Substantia nigra (tissue), 51 donors: ENCODE measurements at places on chromosomes 2 and 18.
A peak's percentile ranks its signal among the peaks of the same experiment; 100 is the strongest.

- no peak for DNase-seq
Observed at GRCh38 chr2:136750065-136750464, 15.3 kb upstream of the THSD7B start.

DNA sequence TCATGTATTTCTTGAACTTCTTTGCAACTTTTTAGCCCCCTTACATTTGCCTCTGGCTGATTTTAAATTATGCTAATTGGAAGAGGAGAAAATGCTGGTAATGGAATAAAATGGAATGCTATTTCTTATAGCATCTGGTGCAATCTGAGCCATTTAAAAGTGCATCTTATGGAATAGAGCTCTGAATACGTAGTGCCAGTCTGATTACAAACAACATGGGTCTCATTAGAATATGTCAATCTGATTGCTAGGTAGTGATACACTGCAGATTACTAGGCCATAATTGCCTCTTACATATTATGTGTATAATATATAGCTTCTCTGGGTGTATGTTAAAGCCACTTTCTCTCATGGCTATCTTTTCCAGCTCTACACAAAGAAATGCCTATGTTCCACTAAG, 159.1 kb downstream of the EPHA4 start:
- DNase-seq, result no peak

DNA sequence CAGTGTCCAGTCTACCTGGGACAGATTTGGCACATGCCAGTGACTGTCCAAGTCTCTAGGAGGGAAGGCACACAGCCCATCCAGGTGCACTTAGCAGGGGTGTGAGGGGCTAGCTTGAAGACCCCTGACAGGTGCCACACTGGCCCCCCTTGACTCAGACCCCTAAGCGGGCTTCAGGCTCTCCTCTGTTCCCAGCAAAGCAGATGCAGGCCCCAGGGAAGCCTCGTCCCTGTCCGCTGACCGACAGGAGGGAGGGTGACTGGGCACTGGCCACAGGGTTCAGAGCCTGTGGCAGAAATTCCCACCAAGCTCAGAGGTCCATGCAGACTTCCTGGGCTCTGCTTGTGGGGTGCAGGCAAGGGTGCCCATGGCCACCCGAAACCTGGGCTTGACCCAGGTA, 239.8 kb upstream of the MYT1L start:
- no peak for DNase-seq

- DNase-seq, result peak; percentile 54
Observed at GRCh38 chr2:202376460-202377206, 506 bp downstream of the BMPR2 start.

DNA sequence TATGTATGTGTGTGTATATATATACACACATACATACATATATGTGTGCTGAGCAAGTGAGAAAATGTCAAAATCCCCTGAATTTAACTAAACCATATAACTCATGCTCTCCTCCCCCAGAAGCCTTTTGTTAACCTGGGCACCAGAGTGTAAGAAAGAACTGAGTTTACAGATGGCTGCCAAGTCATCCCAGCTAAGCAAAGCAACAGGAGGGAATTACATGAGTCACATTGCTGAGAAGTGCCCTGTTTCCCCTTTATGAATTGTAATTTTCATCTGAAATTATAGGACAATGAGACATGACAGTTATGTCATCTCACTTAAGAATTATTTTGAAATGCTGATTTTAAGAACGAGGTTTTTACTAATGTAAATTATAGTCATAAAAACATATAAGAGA, 29.9 kb downstream of the SCN7A start:
- DNase-seq, result no peak

- no peak for DNase-seq
Observed at GRCh38 chr18:32420084-32420750, 50.5 kb downstream of the GAREM1 start.

GRCh38 chr2:46256563-46257142, 40.6 kb upstream of the EPAS1 start:
- DNase-seq, result no peak

DNA sequence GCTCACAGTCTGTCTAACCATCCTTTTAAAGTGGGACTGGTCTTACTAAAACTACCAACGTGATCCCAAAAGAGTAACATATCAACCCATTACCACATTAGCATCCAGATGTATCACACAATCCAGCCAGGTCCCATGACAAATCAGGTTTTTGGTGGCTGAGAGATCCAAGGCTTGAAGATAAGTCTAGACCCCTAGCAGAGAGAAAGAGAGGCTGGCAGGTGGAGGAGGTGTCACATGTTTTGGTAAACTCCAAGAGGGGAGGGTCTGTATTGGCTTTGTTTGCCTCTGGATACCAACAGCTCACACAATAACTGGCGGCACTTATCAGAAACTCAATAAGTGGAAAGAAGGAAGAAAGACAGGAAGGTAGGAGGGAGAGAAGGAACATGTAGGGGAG, 357.6 kb downstream of the SS18 start:
- DNase-seq, result no peak

GRCh38 chr18:55650363-55650870, 62.4 kb upstream of the TCF4 start:
- no peak for DNase-seq
